ENCODE measurements at places on chromosomes 1 and 21.

GRCh38 chr1:69858534-69858933, 290.8 kb downstream of the LRRC7 start:
- no peak for DNase-seq

DNA sequence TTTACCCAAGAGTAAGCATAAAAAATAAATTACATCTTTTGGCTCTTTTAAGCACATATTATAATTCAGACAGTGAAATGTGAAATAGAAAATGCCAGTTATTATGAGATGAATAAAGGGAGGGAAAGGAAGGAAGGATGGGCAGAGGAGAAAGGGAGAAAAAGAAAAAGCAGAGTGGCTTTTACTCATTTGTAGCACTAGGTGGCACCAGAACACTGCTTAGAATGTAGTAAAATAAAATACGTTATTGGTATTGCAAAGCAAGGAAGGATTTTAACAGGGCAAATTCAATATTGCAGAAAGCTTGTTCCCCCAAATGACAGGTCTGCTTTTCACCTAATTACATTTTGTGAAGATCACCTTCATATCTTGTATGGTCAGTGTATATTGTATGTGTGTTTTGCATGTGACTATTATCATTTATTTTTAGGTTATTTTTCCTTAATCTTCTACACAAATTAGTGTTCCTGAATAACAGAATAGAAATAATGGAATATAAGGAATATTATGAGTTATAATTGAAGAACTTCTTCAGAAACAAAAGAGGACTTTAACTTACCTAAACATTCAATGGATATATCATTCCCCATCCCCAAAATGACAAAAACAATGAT, 9.1 kb upstream of the PCNX2 start:
- DNase-seq, result no peak

DNA sequence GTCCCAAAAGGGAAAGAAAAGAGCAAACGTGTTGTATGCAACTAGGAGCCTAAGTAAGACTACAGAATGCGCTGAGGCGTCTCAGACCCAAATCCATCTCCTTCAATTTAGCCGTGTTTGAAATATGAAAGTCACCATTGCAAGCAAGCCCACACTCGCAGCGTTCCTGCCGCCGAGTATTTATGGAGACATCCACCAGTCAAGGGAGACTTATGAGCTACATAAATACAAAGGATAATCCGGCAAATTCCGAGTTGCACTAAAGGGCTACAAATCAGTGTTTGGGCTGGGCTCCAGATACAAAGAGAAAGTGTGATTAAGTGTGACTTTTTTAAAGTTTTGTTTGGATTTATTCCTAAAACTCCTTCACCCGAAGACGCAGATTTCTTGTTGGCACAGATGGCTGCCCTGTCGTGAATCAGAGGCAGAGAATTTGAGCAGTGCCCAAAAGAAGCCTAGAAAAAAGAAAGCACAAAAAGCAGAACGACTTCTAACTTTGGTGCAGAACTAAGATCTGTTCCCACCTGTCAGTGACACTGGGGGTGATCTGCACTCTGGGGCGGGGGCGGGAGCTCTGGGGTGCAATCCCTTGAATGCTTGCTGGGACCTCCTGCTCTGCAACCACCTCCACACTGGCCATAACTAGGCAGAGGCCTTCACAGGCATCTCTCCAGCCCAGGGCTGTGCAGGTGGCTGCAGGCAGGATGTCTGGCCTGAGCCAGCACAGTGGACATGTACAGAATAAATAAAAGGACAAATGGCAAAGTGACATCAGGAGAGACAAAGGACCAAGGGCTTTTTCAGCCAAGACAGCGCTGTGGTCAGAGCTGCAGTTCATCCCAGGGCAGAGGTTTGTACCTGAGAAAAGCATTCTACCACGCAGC, 489.7 kb downstream of the NPHP4 start:
- no peak for DNase-seq

GRCh38 chr1:91770667-91771268, 115.2 kb downstream of the TGFBR3 start:
- DNase-seq, result no peak

GRCh38 chr1:239711768-239712167, 325.4 kb downstream of the CHRM3 start:
- no peak for DNase-seq

DNA sequence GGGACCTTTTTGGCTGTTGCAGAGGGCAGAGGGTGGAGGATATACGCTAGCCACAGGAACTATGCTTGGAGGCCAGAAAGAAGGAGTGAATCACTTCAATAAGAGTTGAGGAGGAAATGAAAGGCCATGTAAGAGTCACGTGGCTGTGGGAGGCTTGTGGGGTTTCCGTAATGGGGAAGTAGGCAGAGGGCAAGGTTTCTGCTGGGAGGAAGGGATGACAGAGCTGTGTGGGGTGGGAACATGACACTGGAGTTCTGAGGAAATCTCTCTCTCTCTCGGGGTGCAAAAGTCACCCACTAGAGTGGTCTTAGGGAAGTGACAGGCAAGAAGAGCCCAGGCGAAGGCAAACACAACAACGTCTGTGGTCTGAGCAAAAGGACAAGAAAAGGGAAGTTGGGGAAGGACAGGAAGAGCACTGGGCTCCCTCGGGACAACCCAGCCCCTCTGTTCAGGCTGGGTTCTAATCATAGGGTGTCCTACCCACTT, 3.9 kb upstream of the CD1C start:
- DNase-seq, result peak; percentile 56

- DNase-seq, result no peak
Observed at GRCh38 chr1:89364954-89365550, 1.2 kb downstream of the GBP6 start.

GRCh38 chr1:198079432-198079951, 77.3 kb upstream of the NEK7 start:
- no peak for DNase-seq

- DNase-seq, result no peak
Observed at GRCh38 chr1:7705048-7705907, 65.8 kb upstream of the VAMP3 start.

DNA sequence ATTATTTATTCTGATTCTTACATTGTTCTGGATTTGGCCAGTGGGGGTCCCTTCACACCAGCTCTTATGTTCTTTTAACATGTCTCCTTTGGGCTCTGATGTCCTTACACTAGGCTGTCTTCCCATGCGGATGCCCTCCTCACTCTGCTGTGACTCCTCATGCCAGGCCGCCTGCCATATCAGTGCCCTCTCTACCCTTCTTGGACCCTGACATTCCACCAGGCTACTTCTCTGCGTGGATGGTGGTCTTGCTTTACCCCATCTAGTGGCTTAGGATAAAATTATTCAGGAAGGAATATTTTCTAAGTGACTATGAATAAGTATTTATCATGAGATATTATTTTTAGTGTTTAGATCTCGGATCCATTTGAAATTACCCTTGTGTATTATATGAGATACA, 21.2 kb downstream of the ATF6 start:
- no peak for DNase-seq

GRCh38 chr1:186626356-186626932, 53.8 kb downstream of the PTGS2 start:
- no peak for DNase-seq

- DNase-seq, result no peak
Observed at GRCh38 chr21:42775891-42776290, 103.4 kb downstream of the WDR4 start.

DNA sequence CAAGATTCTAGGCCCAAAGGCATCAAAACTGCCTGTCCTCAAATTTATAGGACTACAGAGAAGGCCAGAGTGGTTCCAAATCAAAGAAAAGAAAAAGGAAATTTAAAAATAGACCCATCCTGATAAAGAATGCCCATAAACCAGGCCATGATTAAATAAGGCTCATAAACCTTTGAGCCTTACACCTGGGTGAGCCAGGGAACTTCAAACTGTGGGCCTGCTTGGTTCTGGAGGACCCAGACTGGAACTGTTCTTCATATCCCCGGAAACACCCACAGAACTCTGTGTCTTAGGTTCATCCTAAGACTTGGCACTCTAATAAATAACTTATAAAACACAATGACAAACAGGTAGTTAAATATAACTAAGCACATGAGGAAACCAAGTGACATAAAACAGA, 28.8 kb downstream of the MCOLN2 start:
- DNase-seq, result no peak

- DNase-seq, result peak; percentile 77
Observed at GRCh38 chr1:212457740-212458338, 25.1 kb downstream of the NENF start.

- no peak for DNase-seq
Observed at GRCh38 chr1:18923756-18924211, 21.4 kb upstream of the ALDH4A1 start.

- DNase-seq, result no peak
Observed at GRCh38 chr1:39294531-39294930, 90.0 kb downstream of the MACF1 start.

GRCh38 chr1:9382643-9383491, 90.2 kb downstream of the SPSB1 start:
- DNase-seq, result no peak

DNA sequence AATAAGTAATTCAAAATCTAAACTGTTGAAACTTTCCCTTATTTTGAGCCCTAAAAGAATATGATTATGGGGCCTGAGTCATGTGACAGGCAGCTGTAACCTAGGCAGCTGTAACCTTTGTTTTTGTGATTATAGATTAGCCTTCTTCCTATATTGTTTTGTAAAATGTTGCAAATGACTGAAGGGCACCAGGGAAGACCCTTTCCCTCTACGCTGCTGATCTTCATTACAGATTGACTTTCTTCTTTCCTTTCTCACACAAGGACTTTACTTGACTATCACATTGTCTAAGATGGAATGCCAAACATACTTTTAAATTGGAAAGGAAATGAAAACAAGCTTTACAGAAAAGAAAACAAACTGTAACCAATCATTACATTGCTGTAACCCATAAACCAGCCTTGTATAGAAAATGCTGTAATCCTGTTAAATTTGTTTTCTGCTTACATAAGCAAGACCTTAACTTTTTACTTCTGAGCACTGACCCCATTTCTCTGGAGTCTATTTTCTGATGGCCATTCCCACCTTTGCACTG, 242.2 kb downstream of the RGS7 start:
- DNase-seq, result no peak

GRCh38 chr21:31078796-31079195, 40.5 kb upstream of the KRTAP19-8 start:
- no peak for DNase-seq

GRCh38 chr1:167056529-167057231, 33.5 kb downstream of the GPA33 start:
- DNase-seq, result no peak

DNA sequence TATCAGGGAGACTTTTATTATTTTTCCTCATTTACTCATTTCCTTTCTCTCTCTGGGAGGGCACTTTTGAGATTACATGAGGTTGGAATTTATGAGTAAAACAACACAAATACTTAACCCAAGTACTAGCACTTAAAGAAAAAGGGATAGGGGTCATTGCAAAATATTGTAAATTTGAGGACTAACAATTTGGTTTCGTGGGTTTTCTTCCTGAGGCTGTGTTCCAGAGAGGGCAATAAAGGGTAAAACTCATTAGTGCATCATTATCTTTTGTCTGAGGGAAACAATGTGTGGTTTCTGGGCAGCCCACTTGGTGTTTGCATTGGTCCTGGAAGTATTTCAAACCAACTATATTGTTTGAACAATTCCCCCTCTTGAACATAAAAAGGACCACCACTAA, 96.5 kb downstream of the GREM2 start:
- DNase-seq, result no peak

DNA sequence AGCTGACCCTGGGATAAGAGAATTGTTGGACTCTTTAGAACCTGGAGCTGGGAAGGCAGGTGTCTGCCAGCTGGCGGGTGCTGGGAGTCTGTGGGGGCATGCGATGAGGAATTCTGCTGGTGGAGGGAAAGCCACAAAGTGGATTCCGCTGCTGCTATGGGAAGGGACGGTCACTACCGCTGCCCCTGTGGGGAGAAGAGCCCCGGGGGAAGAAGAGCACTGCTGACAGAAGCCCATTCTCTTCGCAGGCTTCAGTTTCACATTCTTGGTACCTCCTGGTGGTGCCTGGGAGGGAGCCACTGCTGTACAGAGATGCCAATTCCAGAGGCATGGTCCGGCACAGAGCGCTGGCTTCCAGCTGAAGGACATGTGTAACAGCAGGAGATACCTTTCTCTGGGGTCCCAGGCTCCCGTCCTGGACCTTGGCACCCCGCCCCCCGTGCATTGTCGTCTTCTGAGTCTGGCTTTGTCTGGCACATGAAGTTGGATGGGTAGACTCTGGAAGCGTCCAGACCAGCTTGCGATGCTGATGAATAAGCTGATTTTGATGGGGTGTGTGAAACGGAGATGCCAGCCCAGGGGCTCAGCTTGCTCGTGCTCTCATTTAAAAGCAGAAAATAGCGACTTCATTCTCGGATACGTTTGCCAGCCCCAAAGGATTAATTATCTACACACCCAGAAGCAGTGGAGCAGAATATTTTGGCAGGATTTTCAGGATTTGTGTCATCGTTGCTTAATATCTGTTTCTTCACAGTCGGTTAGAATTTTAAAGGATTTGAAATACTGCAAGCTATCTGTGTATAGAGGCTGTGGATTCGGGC, 13.2 kb downstream of the PDXK start:
- no peak for DNase-seq

DNA sequence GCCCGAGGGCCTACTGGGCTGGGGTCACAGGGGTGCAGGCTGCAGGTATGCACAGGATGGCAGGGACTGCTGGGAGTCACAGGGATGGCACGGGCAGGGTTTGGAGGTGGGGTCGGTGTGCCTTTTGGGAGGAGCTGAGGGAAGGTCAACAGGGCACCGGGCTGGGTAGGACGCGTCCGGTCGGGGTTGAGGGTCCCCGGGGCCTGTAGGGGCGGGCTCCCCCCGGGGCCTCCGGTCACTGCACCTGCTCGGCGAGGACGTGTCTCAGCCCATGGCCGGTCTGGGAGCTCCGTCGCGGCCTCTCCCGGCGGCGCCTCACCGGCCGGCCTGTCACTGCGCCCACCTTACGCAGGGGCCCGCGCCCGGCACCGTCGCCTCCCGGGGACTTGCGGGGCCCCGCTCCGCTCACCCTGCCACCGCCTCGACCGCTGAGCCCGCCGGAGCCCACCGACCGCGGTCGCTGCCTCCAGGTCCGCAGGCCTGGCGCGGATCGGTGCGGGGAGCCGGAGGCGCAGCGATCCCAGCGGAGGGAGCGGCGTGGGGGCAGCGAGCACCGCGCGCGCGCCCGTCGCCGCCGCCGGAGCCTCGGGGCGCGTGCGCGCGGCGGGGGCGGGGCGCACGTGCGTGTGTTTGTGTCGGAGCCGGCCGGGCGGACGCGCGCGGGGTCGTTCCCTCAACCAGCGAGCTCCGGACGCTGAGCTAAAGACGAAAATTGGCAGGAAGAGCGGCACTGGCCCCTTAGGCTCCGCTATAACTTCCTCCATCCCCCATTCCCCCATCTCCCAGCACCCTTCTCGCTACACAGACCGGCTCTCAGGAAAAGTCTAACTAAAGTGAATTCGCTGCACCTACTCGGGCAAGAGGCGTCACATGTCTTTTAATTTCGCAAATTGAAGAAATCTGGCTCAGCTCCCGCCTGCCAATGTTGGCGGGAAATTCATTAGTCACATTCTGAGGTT, at the start of gene AMIGO1:
AMIGO1 (minus strand) TSS at position 552 of the 959 bp plus-strand sequence. CDS start 815 bp downstream, outside the sequence.
- peak; percentile 68 for DNase-seq
